ENCODE measurements at places on chromosomes 6 and 20.

DNA sequence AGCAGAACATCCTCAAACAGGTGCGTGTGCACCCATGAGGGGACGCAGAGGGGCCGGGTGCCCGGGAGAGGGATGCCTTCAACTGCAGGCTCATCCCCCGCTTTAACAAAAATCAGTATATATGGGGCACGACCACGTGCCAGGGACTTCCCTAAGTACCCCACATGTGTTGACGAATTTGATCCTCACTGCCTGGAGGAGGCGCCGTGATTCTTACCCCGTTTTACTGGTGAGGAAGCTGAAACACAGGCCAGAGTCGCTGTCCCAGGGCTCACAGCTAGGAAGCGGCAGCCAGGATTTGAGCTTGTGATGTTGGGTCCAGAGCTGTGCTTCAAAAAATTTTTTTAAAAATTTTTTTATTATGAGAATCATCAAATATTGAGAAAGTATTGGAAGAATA is 44.8 kb downstream of the ITPR3 start:
- DNase-seq, result no peak

GRCh38 chr6:132132422-132132821 is 181.2 kb upstream of the CCN2 start:
- DNase-seq, result no peak

GRCh38 chr20:47427746-47428145 is 71.2 kb upstream of the ZMYND8 start:
- no peak for DNase-seq

- no peak for DNase-seq
Measured at GRCh38 chr6:21332660-21333059, 260.9 kb upstream of the SOX4 start.

GRCh38 chr20:9817654-9818053 is 21.2 kb downstream of the PAK5 start:
- no peak for DNase-seq

- no peak for DNase-seq
Measured at GRCh38 chr20:19213946-19214490, 1.6 kb downstream of the SLC24A3 start.

All from activated T-cell treated with anti-CD3 and anti-CD28 coated beads, Interleukin-2, amount 50 U/mL, for 48 hours (primary cell).